ENCODE measurements at places on chromosomes 5 and 9.

GRCh38 chr9:110835859-110836271, 167.3 kb downstream of the MUSK start:
- DNase-seq = peak; percentile 50

- no peak for DNase-seq
These were observed 265.8 kb upstream of the IRX4 start for GRCh38 chr5:2148312-2149194.

DNA sequence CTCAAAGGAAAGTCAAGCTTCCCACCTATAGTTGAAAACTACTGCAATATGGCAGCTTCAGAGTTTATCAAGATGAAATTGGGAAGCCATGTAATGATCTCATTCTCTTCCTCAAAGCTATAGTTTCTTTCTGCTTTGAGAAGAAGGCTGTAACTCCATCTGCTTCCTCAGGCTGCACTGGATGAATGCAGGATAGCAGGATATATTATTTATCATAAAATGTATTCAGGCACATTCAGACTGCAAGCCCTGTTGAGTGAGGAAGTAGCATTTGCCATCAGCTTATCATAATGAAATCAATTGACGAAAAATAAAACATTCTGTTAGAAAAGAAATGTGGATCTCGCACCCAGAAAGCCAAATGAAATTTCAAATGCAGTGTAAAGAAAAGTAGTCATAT, 560 bp downstream of the ATP10B start:
- no peak for DNase-seq

DNA sequence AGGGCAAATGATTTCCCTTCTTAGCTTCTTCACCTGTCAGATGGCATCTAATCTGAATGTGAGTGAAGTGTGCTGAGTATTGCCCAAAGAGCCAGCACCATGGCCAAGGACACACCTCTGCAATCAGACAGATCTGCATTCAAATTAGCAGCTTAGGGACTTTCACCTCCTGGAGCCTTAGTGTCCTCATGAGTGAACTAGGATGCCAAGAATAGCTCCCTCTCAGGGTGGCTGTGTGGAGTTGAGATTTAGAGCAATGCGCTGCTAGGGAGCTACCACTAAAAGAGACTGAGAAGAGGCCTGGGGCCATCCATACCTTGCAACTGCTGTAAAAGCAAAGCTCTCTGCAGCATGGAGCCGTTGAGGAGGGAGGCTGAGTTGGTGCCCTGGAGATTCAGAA, 1.4 kb downstream of the CIZ1 start:
- no peak for DNase-seq

DNA sequence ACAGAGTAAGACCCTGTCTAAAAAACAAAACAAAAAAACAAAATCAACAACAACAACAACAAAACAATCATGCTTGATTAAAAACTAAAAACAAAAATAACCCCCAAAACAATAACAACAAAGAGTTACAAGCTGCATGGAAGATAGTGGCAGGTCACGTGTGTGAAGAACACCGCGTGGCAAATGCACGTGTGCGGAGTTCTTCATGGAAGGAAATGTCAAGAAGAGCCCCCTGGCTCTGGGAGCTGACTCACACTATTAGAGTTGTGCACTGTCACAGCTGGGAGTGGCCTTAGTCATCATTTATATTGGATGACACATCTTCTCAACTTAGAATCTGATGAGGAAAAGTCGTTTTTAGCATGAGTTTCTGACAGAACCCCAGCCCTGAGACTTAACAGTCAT, 110.5 kb downstream of the JMY start:
- DNase-seq = peak; percentile 46

GRCh38 chr5:50867140-50867539, 200.7 kb downstream of the PARP8 start:
- no peak for DNase-seq

DNA sequence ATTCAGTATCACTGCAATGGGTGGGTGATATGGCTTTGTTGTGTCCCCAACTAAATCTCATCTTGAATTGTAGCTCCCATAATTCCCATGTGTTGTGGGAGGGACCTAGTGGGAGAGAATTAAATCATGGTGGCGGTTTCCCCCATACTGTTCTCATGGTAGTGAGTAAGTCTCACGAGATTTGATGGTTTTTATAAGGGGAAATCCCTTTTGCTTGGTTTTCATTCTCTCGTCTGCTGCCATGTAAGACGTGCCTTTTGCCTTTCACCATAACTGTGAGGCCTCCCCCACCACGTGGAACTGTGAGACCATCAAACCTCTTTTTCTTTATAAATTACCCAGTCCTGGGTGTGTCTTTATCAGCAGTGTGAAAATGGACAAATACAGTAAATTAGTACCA, 9.5 kb upstream of the NANS start:
- no peak for DNase-seq

GRCh38 chr9:16828340-16829281, 41.9 kb downstream of the BNC2 start:
- peak; percentile 56 for DNase-seq

- no peak for DNase-seq
These were observed 29.7 kb upstream of the F2RL2 start for GRCh38 chr5:76652809-76653414.

GRCh38 chr9:6938873-6939272, 181.1 kb downstream of the KDM4C start:
- peak; percentile 24 for DNase-seq

DNA sequence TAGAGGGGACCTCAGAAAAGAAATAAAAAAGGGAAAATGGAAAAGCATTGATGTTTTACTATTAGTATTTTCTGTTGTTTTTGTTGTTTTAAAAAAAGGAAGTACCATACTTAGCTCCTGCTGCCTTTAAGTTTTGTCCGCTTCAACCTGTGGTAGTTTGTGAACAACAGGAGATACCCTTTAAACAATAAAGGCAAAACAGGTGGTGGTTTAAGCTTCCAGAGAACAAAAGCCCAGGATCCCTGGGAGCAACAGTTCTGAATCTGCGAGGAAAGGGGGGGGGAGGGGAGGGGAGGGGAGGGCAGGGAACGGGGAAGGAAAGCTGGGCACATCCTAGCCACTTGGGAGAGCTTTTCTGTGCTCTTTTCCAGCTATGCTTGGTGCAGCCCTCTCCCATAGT, 2.1 kb upstream of the PSIP1 start:
- DNase-seq = no peak

DNA sequence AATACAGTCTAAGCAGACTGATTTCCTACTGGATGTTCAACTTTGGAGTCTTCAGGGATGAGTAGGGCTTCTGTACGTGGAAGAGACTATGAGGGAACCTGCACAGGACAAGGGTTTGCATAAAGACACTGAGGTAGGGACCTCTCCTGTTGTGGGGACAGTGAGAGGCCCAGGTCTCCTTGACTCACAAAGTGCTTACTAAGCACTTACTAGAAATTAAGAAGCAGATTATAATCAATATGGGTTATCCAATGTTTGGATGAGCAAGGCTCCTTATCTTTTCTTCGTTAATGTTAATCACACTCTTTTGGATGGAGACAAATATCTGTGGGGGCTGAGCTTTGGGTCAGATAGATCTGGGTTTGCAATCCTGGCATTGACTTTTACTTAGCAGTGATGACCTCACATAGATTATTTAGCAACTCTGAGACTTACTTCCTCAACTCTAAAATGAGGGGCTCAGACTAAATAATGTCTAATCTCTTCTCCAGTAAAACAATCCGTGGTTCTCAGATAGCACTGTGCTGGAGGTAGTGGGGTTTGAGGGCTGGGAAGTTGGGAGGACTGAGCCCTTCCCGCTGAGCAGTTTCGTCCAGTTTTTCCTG, 45.9 kb downstream of the PDCD1LG2 start:
- no peak for DNase-seq

DNA sequence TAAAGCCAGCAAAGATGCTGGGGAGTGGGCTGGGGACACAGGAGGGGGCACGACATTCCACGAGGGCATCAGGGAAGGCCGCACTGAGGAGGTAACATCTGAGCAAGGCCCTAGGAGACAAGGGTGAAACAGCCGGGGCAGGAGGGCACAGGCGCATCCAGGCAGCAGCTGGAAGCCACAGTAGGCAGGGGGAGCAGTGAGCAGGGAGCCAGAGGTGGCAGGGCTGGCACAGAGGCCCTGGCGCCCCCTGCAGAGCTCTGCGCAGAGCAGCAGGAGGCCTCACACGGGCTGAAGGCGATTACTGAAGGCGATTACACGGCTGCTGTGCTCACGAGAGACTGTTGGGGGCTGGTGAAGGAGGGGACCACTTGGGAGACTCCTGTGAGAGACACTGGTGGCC, 15.4 kb downstream of the LMAN2 start:
- DNase-seq = no peak

DNA sequence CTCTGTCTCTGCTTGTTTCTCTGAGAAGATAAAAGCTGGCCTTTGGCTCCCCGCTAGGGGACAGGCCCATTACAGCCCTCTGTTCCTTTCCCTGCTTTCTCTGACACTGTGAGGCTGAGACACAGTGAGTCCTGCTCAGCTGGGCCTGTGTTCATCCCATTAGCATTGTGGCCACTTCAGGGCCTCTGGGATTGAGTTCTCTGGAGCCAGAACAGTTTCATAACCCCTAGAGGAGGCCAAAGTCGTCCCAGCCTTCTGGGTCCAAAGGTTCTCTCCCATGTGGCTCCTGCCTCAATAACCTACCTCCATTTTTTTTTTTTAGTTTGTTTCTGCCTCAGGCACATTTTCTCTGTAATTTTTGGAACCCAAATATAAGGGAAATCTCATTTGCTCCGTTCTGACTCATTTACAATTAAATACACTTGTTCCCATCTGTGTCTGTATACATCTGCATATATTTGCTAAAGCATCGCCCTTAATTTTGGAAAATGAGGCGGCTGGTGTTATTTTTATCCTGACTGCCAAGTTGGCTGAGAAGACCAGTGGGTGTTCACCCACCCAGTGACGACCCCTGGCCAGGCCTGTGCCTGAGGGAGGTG, 27.3 kb upstream of the CTNNA1 start:
- DNase-seq = no peak

GRCh38 chr5:131769336-131769735, 27.5 kb downstream of the FNIP1 start:
- no peak for DNase-seq

- DNase-seq = no peak
These were observed 1074.2 kb upstream of the WWC1 start for GRCh38 chr5:167217097-167217743.

GRCh38 chr5:136666970-136667620, 301.8 kb upstream of the TRPC7 start:
- no peak for DNase-seq

DNA sequence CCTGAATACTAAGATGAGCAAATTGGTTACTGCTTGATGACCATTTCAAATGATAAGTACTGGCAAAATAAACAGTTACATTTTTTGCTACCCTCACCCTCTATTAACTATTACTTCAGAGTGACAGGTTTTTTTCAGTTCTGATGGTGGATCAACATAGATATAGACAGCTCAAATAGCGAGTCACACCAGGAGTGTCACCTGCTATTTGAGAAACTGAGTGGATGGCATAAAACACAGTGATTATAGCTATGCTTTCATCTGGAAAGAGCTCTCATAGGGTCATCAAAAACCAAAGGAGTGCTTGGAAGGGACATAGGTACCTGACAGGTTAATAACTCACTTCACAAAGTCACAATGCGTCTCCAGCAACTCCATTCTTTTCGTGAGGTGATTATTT, 244.5 kb upstream of the C9orf72 start:
- no peak for DNase-seq

- no peak for DNase-seq
These were observed 225.7 kb downstream of the DCP2 start for GRCh38 chr5:113202287-113202686.

All from BJ (cell line).